Amniotic stem cell (primary cell): ENCODE measurements at places on chromosomes 2 and 18.

DNA sequence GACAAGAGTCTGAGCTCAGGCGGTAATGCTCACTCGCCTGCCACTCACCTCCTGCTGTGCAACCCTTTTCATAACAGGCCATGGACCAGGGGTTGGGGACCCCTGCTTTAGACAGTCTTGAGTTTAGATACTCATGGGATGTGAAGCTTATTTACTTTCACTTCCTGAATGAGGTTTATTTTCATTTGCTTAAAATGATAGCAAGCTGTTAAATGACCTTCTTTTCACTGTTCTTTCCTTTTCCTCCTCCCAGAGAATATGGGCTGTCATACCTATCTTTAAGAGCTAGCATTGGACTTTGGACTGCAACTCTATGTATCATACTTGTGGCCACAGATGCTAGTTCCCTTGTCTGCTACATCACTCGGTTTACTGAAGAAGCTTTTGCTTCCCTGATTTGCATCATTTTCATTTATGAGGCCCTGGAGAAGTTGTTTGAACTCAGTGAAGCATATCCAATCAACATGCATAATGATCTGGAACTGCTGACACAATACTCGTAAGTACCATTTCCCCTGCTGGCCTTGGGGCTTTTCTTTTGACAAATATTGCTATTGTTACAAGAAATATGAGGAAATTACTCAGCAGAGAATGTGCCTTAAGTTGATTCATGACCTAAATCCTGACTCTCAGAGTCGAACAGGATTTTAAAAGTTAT is 168.5 kb downstream of the DPP4 start:
- no peak for DNase-seq

DNA sequence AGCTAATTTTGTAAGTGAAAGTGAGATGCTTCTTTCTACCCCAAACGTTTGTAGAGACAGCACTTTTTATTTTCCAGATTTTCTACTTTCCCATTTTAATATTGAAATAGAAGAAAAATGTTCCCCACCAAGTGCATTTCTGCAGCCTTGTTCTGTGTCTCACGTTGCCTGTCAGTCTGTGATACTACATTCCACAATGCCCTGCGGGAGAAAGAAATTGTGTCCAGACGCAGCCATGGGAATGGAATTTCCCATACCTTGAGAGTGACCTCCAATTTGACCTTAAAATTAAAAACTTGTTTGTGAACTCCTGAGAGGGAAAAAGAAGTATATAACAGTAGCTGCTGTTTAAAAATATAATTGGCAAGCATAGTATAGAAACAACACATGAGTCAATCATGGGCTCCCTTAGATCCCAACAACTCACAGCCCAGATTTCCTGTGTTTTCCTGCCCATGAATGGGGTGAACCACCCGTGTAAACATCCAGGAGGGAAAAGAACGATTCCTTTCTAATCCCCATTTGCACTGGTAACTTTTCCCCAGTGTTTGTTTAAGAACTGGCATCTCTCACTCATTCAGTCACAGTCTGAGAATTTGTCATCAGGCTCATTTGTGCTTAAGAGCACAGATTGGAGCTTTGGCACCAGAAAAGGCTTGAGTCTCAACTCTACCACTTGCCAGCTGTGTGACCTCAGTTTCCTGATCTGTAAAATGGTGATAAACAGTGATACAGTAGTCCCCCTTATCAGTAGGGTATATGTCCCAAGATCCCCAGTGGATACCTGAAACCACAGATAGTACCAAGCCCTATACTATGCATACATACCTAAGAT is 166.1 kb upstream of the ZNF521 start:
- no peak for DNase-seq

GRCh38 chr2:7111626-7112025 is 194.4 kb downstream of the RNF144A start:
- DNase-seq = peak; percentile 9

DNA sequence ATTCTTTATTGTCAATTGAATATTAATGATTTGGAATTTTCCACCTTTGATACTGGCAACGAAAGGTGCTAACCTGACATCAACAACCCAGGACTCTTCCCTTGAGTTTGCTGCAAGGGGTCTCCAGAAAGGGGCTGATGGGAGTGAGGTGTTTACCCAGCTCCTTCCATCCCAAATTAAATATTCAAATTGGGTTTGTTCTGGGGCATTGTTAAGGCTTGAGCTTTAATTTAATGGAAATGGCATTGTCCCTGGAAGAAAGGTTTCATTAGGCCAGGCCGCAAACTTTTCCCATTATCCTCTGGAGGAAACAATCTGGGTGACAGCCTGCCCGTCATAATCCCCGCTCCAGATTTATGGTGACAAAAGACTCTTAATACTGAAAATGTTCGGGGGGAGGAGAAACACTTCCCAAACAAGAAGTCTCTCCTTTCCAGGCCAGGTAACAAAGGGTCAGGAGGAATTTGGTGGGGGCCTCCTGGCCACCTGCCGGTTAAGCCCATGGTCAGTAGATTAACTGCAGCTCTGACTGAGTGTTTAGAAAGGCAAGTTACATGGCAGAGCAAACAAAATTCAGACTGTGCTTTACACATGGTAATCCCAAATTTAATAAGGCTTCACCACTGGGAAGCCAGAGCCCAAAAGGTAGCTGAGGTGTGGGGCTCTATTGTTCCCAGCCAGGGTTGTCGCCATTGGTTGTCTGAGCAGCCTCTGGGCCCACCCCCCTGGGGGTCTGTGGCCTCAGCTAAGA is 151.4 kb upstream of the SIX3 start:
- DNase-seq = no peak

DNA sequence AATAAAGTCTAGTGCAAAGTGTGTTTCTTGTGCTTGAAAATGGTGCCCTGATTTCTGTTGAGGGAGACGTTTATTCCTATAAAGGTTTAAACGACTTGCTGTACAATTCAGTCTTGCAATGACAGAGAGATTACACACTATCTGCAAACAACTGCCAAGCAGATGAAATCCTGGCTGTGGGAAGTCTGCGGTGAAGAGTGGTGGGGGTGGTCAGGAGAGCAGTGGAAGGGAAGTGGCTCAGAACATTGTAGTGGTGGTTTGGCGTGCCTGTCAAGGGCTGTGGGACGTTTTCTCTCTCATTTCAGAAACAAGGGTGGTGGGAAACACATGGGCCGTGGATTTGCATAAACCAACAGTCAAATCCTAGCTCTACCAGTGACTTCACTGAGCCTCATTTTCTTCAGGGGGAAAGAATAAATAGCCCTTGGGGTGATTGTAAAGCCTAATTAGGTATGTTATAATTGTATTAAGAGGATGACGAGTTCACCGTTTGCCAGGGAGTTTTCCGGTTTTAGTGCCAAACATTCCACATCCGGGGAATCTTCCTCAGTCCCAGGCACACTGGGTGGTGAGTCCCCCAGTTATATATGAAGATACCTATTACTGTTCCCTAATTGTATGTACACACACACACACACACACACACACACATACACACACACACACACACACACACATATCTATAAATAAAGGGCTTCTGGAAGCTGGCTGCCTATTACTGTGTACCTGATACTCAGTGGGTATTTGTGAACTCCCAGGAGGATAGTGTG is 115.0 kb downstream of the SPTBN1 start:
- DNase-seq = no peak

DNA sequence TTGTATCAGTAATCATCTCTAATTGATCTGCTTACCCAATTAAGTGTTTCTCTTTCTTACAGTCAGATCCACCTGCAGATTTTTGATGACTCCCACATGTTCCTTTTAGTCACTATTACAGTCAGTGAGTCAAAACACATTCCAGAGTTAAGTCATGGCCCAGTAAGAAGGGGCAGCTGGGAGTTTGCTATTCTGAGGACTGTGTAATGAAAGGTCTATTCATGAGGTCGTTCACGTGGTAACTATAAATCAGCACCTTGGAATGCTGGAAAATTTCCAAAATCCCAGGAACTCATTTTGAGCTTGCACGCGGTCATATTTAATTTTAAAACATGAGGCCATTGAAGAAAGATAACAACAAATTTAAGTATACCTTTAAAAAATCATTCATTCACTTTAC is 252.5 kb downstream of the XIRP2 start:
- peak; percentile 93 for DNase-seq

DNA sequence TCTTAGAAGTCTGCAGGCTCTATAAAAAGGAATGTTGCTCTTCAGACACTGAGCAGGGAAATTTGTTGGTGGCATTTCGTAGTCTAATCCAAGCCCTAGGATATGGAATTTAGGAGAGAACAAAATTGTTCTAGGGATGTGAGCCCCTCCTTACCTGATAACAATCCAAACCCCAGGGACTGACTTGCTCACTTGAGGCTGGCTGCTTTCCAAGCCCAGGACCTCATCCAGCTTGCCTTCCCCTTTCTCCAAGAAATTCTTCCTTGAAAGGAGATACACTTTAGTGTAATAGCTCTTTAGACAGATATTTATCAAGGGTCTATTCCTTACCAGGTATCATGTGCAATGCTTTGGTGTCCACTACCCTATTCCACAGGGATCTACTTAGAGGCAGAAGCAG is 279.8 kb downstream of the C1D start:
- no peak for DNase-seq

DNA sequence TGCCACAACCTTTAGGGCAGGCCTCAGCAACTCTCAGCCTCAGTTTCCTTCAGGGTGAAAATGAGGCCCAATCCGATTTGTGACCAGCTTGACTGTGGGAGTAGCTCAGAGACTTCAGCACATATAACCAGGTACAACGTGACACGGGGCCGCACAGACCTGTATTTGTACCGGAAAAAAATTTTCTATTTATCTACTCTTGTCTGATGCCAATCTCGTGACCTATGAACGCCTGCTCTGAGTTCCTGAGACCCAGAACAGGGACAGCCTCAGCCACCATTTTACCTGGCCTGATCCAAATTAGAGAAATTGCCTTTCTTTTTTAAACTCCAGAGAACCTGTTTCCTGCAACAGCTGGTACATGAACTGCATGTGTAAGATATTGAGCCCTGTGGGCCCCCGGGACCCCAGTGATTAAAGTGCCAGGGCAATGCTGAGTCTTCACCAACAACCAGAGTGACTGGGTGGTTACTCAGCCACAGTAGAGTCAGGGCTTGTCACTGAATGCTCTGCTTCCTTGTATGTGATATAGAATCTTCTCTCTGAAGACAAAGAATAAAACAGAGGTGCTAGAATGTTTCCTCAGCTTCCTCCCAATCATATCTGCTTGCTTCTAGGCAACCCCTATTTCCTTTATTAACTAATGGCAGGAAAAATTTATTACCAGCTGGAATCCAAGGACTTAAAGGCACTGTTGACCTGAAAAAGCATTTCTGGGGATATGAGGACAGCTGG is 47.8 kb upstream of the FZD7 start:
- no peak for DNase-seq

- DNase-seq = no peak
Observed at GRCh38 chr2:223901854-223902253, 43.3 kb downstream of the WDFY1 start.

- peak; percentile 61 for DNase-seq
Observed at GRCh38 chr18:9055185-9055584, 47.3 kb upstream of the NDUFV2 start.

GRCh38 chr2:169303579-169304305 is 58.6 kb downstream of the LRP2 start:
- DNase-seq = no peak

GRCh38 chr2:36951027-36951518 is 15.3 kb downstream of the STRN start:
- no peak for DNase-seq

DNA sequence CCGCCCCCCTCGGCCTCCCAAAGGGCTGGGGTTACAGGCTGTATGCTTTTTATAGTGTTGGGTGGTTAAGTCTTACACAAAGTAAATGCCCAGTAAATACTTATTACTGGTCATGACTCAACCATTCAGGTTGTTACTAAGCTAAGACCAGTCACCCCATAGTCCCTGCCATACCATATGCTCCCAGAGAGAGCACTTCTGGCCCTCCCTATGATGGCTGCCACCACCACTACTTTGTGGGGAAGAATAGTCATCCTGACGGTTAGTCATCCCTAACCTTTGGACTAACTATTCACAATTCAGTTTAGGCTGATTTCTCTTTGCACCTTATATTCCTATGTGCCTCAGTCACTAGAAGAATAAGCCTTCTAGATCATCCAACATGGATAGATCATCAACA is 42.0 kb upstream of the MSH2 start:
- no peak for DNase-seq

DNA sequence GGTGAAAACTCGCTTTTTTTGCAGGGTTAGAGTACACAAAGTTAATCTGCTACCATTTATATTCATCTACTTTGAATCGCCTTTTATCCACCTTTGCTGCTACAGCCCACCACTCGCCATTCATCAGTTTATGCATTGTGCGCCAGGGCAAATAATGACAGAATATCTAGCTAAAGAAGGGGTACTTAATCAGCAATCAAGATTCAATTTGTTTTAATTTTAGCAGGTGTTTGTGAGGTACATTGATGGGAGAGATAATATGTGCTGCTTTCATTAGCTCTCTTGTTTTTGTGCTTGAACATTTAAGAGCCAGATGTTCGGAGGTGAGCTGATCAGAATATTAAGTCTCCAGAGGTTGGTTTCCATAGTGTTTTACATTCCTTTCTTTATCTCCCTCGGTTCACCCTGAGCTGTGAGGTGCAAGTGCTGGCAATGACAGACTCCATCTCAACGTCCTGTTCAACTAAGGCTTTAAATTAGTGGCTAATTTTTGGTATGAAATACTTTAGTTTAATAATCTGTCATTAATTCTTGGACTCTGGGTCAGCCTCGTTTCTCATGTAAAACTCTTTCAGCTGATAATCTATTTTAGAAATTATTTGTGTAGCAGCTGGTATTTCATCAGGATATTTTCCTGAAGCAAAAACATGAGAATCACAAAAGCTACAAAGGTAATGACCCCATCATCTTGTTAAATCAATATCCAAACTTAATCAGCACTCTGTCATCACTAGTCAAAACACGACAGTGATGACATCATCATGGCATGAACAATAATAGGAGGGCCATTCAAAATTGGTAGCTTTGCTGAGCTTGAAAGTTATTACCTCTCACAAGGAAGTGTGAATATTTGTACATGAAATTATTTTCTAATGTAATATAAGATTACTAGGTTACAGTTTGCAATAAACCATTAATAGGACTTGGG is 479.9 kb upstream of the FANCL start:
- DNase-seq = no peak

DNA sequence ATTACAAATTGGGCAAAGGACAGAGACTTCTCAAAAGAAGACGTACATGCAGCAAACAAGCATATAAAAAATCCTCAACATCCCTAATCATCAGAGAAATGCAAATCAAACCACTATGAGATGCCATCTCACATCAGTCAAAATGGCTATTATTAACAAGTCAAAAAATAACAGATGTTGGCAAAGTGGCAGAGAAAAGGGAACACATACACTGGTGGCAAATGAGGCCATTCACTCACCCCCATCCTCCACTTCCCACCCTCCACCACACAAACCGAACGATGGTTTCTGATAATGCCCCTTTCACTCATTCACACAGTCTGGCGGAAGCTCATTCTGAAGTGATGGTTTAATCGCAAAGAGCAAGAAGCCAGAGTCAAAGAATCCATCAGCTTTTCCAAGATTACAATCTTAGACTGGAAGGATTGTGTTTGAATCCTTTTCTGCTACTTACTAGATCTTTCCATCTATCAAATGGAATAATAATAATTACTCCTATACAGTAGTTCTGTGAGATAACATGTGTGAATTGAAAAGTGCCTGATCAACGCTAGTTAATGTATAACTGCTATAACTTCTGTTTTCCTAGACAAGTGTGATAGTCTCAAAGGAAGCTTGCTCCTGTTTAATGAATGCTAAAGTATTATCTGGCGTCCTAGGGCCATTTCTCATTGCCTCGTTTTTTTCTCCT is 16.9 kb upstream of the CD28 start:
- DNase-seq = no peak
